Neuronal stem cell (in vitro differentiated cells): ENCODE measurements at places on chromosomes 11 and 22.

GRCh38 chr22:28911777-28912669 lies 28.7 kb downstream of the ZNRF3 start:
- no peak for DNase-seq

- DNase-seq = no peak
Observed at GRCh38 chr11:67614730-67615714, 8.3 kb downstream of the NDUFV1 start.

DNA sequence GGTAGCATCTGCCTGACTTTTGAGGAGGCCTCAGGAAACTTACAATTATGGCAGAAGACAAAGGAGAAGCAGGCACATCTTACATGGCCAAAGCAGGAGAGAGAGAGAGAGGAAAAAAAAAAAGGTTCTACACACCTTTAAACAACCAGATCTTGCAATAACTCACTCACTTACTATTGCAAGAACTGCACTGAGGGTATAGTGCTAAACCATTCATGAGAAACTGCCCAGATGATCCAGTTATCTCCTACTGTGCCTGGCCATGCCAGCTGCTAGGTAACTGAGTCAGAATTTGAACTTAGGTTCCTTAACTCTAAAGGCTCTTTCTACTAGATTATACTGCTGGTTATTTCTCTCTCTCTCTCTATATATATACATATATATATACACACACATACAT lies 7.3 kb downstream of the HORMAD2 start:
- no peak for DNase-seq

DNA sequence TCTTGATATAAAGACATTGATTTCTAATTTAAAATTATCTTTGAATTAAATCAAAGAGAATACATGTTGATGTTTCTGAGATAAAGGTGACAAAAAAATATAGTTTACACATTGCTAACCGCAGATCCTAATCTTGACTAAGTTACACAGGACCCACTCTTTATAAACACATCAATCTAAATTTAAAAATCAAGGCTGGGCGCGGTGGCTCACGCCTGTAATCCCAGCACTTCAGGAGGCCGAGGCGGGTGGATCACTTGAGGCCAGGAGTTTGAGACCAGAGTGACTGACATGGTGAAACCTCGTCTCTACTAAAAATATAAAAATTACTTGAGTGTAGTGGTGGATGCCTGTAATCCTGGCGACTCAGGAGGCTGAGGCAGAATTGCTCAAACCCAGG lies 1.9 kb downstream of the ARFGAP3 start:
- no peak for DNase-seq

DNA sequence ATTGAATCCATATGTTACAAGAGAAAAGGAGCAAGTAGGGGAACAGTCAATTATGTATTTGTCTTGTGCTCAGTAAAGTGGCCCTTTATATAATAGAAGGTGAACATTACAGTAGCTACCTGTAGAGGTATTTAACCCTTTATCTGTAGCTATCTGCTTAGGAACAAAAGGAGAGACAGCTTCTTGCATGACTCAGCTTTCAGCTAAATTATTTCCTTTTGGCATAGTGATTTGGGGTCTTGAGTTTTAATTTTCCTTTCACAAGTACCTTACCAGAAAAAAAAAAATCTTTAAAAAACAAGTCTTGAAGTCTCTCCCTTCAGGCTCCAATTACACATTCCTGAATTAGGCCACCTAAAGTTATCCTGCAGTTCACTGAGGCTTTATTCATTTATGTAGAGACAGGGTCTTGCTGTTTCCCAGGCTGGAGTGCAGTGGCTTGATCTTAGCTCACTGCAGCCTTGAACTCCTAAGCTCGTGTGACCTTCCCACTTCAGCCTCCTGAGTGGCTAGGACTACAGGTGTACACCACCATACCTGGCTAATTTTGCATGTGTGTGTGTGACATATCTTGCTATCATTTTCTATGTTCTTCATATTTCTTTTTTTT lies 32.6 kb upstream of the RCE1 start:
- no peak for DNase-seq

DNA sequence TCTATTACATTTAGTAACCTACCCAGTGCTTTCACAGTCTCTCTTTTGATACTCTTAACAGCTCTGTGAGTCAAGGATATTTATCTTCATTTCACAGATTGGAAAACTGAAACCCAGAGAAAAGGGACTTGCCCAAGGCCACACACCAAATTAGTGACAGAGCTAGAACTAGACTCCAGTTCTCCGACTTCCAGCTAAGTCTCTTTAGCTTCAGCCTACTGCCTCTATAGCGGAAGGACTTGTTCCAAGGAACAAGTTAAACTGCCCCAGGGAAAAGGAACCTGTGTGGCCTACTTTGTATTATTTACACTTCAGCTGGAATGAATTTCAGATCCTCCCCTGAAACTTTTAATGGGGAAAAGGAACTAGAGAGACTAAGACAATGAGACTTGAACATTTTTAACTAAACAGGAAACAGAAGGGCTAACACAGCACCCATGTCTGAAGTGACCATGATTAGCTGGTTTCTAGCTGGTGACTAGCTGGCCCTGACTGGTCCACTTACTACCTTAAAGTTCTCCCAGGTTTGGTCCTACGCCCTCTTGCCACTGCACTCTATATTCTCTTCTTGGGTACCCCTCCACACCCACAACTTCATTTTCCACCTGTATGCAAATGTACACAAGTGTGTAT lies 1.3 kb downstream of the LRRC51 start:
- no peak for DNase-seq

- no peak for DNase-seq
Observed at GRCh38 chr11:111357150-111358037, 21.7 kb downstream of the POU2AF1 start.

GRCh38 chr22:46780453-46780852 lies 18.0 kb downstream of the TBC1D22A start:
- DNase-seq = no peak

GRCh38 chr11:127247261-127247851 lies 246.8 kb upstream of the KIRREL3 start:
- DNase-seq = no peak

DNA sequence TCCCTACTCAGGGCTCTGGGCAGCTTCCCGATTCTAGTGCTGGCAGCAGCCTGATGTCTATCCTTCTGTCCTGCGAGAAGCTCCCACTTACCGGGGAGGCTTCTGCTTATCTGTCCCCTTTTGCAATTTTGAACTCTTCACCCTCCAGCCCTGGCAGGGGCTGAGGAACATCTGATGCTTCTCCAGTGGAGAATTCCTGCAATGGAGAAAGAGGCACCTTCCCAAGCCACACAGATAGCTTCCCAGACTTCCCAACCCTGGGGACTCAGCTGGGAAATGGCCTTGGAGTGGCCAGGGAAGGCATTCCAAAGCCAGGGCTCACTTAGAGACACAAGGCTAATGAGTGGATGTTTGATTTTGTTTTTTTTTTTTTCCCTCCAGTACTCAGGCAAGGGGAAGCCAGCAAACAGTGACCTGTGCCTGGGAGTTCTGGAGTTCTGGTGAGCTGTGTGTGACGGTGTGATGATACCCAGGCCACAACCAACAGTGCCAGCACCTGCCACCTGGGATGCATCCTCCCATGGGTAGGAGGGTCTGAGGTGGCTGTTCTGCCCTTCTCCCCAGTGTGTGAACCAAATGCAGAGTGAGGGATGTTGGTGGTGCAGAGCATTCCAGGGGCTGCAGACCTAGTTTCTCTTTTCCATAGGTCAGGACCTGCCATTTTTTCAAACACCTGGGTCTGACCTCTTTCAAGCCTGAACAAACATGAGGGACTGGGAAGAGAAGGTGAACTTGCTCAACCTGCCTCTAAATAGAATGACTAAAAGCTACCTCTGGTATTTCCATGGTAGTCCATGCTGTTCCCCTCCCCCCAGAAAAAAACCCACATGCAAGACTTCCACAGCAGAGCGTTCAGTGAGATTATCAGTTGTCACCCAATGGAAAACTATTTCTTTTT lies 95.1 kb downstream of the CCDC81 start:
- no peak for DNase-seq

DNA sequence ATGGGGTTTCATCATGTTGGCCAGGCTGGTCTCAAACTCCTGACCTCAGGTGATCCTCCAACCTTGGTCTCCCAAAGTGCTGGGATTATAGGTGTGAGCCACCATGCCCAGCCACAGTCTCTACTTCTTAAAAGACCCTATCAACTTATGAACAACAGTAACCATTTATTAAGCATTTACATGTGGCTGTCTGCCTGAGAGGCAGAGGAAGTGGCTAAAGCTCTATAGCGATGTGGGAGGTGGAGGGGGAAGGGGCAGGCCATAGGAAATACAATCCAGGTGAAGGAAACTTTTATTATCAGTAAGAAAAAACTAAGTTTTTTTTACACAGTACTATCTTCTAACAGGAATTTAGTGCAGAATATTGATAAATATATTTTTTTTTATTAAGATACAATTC lies 87.8 kb upstream of the PHOX2A start:
- DNase-seq = no peak

DNA sequence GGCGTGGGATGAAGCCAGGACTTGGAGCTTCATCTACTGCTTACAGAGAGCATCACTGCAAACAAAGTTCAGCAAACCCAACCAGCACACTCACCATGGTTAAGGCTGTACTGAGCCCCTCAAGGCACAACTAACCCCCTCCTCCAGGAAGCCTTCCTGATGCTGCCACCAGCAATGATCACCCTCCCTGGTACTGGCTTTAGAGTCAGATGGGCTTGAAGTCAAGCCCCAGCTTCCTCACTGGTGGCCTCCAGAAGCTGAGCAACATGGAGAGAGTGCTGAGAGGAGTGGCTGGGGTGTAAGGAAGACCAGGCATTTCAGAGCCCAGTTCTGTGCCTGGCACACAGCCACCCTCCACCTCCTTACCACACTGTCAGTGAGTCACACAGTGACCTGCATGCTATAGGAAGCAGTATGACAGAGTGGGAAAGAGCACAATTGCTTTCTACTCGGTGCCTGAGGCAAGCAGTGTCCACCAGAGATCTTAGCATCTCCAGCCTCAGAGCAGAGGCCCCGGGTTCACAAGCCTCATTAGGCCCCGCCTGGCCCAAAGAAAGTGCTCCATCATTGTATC lies 24.7 kb upstream of the BAIAP2L2 start:
- no peak for DNase-seq

GRCh38 chr22:43213051-43213450 lies 26.1 kb upstream of the TTLL12 start:
- DNase-seq = no peak

- no peak for DNase-seq
Observed at GRCh38 chr11:71913756-71914526, 14.5 kb downstream of the XNDC1N start.

- DNase-seq = no peak
Observed at GRCh38 chr22:18059473-18059872, 18.3 kb upstream of the PEX26 start.

GRCh38 chr11:10858439-10859325 lies 829 bp upstream of the ZBED5 start:
- no peak for DNase-seq

DNA sequence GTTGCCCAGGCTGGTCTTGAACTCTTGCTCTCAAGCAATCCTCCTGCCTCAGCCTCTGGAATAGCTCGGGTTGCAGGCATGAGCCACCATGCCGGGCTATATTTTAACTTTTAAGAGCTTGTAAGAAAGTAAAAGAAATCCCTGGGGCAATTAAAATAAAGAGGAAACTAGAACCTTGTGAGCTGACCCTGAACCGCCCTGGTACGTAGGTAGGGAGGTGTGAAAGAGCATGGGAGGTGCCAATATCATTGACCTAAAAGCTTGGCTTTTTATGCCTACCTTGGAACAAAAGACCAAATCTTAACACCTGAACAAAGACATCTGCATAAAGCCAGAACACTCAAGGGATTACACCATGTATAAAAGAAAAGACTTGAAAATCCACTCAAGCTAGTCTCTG lies 595.1 kb downstream of the SOX6 start:
- DNase-seq = no peak
